ENCODE measurements at places on chromosomes 6 and 20.
A peak's percentile ranks its signal among the peaks of the same experiment; 100 is the strongest.

- no peak for DNase-seq
Measured at GRCh38 chr6:30886897-30887255, 2.6 kb downstream of the DDR1 start.

GRCh38 chr6:169424149-169424804 is 170.6 kb upstream of the THBS2 start:
- DNase-seq: no peak

- DNase-seq: no peak
Measured at GRCh38 chr6:129317931-129318820, 391.8 kb downstream of the ARHGAP18 start.

DNA sequence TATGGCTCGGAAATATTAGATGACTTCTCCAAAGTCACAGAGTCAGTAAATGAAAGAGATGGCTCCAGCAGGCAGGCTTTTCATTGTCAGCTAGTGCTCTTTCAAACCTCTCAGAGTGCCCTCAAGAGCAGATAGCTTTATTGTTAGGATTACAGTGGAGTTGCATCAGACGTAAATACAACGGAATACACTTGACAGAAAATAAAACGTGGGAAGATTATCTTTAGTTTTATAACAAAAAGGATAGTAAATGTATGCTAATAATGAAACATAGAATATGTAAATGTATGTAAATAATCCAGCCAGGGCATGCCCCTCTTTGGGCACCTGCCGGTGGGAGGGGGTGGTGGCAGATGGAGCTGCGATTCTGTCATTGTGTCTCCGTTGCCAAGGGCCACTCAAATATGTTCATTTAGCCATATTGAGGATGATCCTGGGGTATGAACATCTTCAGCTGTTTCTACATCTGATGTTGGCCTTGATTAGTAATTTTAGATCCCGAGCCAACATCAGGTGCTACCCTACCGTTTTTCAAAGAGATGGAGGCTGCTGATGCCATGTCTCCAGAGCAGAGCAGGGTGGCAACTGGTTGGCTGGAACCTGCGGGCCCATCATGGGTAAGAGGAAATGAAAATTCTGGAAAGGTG is 358.3 kb upstream of the SULF2 start:
- no peak for DNase-seq

DNA sequence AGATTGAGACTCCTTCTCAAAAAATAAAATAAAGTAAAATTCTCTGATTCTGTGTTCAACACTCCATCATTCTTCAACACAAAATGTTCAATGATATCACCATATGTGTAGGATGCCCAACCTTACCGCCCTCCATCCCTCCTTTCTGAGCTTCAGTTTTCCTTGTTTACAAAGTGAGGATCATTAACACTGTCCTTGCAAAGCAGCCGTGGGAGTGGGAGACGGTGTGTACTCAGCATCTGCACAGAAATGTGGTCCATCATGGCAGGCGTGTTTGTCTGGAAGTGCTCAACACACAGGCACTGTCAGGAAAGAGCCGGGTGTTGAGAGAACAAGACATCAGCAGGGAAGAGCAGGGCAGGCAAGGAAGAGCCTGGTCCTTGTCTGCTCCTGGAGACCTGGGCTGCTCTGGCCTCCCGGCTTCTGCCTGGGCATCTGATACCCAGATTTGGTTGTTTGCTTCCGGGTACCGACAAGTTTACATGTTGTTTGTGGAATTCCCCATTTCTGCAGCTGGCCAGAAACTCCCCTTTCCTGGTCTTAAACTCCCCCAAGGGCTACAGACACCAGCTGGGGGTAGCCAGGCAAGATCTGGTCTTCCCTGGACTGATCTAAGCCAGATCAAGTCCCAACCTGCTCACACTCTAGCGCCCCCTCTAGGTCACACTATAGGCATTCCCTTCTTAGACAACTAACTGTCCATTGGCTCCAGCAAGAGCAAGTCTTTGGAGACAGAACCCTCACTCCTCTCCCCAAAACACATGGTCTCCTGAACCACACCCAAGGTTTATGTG is 26.7 kb upstream of the TTPAL start:
- no peak for DNase-seq

GRCh38 chr6:65935412-65935811 is 228.4 kb upstream of the EYS start:
- no peak for DNase-seq

DNA sequence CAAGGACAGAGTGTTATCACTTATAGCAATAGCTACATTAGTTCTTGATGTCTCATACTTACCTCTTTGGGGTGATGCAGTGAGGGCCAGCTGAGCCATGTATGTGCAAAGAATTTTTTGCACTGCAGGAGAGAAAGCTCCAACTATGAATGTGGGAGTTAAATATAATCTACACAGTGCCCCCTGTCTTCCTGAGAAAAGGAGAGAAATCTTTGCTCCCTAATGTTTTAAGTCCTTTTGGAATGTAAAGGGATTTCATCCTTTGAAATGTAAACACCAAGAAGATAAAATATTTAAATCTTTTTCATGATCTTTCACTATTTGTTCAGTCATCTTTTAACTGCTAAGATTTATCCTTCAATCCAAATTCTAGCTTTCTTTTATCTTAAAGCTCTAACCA is 822.1 kb downstream of the TENT5A start:
- no peak for DNase-seq

DNA sequence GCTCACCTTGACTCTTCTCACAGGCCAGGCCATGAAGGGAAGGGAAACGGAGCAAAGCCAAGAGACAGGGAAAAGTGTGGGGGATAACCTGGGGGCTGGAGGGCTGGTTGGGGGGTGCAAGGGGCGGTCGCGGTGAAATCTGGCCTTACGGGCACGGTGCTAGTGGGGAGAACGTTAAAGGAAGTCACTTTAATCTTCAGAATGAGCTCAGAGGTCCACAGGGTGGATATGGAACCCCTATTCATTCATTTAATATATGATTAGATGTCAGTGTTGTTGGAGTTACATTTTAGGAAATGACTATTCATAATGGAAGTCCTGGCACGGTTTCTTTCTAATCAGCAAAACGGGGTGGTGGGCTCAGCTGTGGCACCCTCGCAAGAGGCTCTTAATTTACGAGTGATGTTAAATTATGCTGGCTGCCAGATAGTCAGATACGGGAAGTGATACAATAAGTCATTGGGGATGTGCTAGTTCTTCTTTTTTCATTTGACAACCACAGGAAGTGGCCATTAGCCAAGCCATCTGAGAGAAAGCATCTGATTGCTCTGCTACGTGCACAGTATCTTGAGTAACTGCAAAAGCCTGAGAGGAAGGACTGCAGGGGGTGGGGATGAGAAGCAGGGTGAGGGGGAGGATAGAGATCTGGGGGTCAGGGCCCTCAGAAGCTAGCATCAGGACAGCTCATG is 253.0 kb downstream of the QKI start:
- DNase-seq: no peak

DNA sequence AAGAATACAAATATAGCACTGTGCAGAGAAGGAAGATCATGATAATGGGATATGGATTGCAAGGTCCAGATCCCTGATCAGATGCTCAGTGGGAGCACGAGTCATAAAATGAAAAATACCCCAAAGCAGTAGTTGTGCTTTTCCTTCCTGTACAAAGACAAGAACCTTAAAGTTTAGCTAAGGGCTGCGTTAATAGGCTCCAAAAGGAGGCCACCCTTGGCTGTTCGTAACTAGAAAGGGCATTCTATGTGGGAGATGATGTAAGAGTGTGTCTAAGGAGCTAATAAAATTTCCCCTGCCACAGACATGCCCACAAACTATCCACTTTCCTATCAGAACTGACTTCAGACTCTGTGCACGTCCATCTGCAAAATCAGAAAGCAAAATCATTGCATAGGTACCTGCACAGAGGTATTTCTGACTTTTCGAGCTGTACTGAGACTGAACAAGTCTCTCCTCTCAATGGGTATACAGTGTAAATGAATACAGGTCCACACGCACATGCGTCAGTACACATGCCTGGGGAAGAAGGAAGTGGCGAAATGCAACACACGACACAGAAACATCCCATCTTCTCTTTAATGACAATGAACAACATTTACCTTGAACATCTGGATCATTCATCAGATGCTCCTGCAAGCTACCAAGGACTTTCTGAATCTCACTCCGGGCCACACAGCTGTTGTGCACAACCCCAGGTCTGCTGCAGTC is 16.9 kb upstream of the ANKRD60 start:
- no peak for DNase-seq

GRCh38 chr6:53090576-53090975 is 25.4 kb downstream of the FBXO9 start:
- DNase-seq: no peak

DNA sequence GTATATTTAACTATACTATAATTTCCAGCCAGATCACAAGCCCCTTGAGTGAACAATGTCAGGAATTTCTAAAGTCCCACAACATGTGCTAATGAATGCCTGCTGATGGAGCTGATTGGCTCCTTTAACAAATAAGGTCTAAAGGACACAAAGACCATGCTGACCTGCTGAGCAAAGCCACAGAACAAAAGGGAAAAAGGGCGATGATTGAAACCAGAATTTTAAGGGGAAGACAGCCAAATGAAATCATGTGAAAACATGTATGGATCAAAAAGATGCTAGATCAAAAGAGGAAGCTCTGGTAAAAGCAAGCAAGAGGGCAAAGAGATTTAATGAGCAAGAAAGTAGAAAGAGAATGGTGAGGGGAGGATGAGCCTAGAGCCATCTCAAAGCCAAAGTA is 105.6 kb downstream of the DCDC2 start:
- no peak for DNase-seq

GRCh38 chr6:107506145-107506544 is 16.2 kb downstream of the SOBP start:
- no peak for DNase-seq

DNA sequence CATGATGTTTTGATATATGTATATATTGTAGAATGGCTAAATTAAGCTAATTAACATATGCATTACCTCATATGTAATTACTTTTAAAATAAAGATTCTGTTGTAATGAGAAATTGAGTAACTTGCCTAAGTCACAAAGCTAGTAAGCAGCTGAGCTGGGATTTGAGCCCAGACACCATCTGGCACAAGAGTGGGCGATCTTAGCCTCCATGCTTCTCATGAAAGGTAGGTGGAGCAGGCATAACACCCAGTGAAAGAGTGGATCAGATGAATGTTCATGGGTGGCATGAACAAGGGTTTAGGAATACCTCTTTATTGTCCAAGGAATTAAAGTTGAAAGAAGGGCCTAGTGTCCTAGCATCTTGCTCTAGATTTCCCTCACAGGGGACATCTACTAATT is 365.4 kb downstream of the TFAP2B start:
- no peak for DNase-seq

DNA sequence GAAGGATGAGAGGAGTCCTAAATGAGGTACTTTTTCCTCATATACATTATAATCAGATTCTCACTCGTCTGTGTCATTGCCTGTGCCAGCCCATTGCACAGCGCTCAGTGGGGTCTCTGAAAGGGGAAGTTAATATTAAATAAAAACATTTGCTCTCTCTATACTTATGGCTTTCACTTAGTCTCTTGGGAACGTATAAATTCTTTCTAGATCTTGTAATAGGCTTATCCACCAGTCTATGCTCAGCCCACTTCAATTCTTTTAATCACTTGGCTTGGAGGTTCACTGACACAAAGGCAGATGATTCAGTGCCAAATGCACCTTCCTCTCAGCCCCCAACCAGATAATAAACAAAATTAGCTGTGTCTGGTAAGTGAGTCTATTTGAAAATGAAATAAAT is 164.3 kb upstream of the OGFRL1 start:
- DNase-seq: no peak

DNA sequence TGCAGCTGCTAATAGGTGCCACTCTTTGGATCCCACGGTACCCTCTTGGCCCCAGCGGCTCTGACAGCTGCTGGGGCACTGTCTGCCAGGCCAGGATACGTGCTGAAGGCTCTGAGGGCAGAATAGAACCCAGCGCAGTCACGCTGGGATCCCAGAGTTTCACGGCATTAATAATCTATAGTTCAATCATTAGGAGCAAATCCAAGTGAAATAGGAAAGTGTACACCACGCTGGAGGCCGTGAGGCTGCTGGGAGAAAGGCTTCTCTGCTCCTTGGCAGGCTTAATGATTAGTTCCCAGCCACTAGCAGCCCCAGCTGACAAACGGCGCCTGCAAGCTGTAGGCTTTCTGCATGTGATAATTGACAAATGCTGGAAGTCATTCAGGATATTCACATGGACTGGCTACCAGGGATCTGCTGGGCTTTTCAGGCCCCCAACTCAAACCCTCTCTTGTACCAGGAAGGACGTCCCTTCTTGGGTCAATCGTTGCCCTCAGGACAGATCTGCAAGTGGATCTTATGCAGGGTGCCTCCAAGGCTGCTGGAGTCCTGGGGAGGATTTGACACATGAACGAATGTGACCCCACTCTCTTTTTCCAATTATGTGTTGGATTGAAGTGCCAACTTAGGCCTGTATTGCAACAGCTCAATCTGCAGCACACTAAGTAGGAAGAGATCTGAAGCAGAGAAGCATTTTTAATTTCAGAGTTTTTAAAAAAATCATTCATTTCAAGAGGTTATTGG is 50.1 kb upstream of the INSM1 start:
- no peak for DNase-seq

DNA sequence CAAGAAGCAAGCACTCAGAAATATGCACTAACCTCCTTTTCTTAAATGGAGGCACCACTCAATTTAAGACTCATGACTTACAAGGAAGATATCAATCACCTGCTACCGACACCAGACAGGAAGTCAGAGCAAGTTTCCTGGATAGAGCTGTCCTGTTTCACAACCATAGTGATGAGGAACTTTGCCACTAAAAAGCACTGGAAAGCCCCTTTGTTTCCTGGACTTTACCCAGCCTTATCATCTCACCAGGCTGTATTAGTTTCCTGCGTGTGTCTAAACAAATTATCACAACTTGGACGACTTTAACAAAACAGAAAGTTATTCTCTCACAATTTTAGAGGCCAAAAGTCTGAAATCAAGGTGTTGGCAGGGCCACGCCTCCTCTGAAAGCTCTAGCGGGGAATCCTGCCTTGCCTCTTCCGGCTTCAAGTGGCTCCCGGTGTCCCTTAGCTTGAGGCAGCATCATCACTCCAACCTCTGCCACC is 253.8 kb upstream of the STXBP5 start:
- DNase-seq: no peak

- no peak for DNase-seq
Measured at GRCh38 chr20:31257364-31257763, at the start of gene DEFB115. Gene DEFB115, plus strand, starts transcription at chr20:31257664. Its CDS starts 0 bp downstream, at chr20:31257664.

- no peak for DNase-seq
Measured at GRCh38 chr6:39409889-39410288, 87.4 kb upstream of the KCNK16 start.

- peak; percentile 29 for DNase-seq
Measured at GRCh38 chr20:32965581-32966373, 38.5 kb downstream of the SUN5 start.

- no peak for DNase-seq
Measured at GRCh38 chr20:2748551-2749342, 51.7 kb downstream of the CPXM1 start.

All from activated naive CD4-positive, alpha-beta T cell (primary cell).